ENCODE measurements at places on chromosomes 7 and 10.

DNA sequence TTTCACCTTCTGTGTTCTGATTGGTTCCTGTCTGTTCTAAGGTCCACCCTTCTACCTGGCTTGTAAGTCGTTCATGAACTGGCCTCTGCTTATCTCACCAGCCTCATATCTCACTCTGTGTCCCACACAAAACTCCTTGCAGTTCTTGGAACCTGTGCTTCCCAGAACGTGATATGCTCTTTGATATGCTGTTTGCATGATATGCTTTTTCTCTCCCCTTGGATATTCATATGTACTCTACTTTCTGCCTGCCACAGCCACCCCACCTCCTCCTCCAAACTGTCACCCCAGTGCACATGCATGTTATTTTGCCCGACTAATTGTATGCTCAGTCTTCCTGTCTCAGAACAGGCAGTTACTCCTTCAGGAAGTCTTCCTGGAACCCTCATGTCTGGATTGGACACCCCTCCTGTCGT lies 1.9 kb upstream of the ITPRIP start:
- DNase-seq: no peak

GRCh38 chr10:5446390-5446926 lies 34.1 kb downstream of the NET1 start:
- peak; percentile 70 for DNase-seq

DNA sequence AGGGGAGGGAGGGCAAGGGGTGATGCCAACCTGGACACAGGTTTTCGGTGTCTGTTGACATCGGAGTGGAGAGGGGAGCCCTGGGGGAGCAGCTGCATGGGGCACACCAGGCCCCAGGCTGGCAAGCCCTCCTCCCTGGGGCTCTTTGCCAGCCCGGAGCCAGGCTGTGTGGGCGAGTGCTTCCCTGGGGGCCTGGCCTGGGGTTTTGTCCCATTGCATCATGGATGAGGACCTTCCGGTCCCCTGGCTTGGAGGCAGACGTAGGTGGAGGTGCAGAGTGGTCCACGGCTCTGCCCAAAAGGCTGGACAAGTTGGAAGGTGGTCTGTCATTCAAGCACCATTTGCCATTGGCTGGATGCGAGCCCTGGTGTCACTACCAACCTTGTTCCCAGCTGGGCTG lies 34.8 kb downstream of the ZMIZ1 start:
- DNase-seq: no peak

GRCh38 chr7:93927585-93927984 lies 6.0 kb downstream of the GNG11 start:
- no peak for DNase-seq

- DNase-seq: peak; percentile 8
Measured at GRCh38 chr7:116180302-116180701, 30.0 kb upstream of the TES start.

- no peak for DNase-seq
Measured at GRCh38 chr7:12623223-12623622, 52.7 kb downstream of the SCIN start.

DNA sequence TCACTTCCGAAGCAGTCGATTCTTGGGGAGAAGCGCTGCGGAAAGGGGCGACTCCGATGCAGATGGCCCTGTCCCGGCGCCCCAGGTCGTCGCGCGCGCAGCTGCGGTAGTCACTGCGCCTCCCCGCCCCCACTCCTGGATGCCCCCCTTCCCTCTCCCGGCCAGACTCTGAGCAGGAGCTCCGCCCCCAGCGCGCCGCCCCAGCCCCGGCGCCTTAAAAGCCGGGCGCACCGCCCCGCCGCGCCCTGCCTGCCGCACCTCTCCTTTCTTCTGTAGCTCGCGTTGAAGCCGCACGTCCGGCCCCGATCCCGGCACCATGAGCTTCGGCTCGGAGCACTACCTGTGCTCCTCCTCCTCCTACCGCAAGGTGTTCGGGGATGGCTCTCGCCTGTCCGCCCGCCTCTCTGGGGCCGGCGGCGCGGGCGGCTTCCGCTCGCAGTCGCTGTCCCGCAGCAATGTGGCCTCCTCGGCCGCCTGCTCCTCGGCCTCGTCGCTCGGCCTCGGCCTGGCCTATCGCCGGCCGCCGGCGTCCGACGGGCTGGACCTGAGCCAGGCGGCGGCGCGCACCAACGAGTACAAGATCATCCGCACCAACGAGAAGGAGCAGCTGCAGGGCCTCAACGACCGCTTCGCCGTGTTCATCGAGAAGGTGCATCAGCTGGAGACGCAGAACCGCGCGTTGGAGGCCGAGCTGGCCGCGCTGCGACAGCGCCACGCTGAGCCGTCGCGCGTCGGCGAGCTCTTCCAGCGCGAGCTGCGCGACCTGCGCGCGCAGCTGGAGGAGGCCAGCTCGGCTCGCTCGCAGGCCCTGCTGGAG lies at the start of gene INA:
Gene INA (plus strand): TSS at position 243 of the 817 bp plus-strand sequence. CDS start 74 bp downstream, at position 317.
- DNase-seq: no peak

DNA sequence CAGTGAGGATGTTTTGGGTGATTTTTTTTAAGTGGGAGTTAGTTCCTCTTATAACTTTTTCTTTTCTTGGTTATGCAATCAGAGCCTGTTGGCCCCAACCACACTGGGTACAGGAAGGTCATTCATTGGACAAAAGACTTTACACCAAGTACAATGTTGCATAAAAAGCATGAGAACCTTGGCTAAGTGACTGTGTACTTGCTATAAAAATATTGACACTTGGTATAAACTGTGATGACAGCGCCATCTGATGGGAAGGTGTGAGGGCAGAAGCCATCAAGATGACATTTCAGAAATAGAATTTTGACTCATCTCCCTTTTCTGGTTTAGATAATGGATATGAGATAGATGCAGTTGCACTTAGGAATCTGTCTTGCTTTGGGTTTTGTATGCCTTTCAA lies 126.4 kb upstream of the CCDC6 start:
- peak; percentile 10 for DNase-seq

DNA sequence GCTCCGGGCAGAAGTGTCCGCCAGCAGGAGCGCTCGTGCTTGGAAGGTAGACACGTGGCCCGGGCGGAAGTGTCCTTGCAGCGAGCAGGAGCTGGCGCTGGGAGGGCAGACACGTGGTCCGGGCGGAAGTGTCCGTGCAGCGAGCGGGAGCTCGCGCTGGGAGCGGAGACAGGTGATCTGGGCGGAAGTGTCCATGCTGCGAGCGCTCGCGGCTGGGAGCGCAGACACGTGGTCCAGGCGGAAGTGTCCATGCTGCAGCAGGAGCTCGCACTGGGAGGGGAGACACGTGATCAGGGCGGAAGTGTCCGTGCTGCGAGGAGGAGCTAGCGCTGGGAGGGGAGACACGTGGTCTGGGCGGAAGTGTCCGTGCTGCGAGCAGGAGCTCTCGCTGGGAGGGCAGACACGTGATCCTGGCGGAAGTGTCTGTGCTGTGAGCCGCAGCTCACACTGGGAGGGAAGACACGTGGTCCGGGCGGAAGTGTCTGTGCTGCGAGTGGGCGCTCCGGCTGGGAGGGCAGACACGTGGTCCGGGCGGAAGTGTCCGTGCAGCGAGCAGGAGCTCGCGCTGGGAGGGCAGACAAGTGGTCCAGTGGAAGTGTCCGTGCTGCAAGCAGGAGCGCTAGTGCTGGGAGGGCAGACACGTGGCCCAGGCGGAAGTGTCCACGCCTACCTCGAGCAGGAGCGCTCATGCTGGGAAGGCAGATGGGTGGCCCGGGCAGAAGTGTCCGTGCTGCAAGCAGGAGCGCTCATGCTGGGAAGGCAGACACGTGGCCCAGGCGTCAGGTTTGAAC lies 41.1 kb upstream of the PRKAR1B start:
- DNase-seq: no peak

GRCh38 chr10:661597-662222 lies 27.8 kb downstream of the DIP2C start:
- no peak for DNase-seq

DNA sequence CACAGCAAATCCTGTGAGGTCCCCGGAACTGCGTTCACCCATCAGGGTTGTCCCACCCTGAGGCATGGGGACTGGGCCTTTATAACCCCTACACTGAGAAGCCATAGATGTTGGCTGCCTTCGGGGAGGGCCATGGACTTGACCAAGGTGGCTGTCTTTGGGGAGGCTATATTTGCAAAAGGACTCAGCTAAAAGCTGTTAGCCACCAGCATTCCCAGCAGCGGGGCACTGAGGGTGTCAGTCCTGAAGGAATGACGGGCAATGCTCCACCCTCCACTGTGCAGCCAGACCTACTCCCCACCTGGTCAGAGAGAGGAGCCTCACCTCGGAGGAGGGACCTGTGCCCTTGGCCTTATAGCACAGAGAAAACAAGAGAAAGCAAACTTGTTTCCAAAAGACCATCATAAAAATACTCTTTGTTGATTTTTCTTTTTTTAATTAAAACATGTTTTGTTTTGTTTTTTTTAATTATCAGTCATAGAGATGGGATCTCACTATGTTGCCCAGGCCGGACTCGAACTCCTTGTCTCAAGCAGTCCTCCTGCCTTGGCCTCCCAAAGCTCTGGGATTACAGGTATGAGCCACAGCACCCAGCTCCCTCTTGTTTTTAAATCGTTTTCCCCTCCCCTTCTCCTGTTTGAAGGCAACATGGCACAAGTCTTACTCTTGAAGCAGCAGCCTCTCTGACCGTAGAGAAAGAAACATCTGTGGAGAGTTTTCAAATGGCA lies 26.7 kb upstream of the CUX1 start:
- no peak for DNase-seq

- DNase-seq: no peak
Measured at GRCh38 chr10:66940965-66941364, 15.1 kb downstream of the LRRTM3 start.

DNA sequence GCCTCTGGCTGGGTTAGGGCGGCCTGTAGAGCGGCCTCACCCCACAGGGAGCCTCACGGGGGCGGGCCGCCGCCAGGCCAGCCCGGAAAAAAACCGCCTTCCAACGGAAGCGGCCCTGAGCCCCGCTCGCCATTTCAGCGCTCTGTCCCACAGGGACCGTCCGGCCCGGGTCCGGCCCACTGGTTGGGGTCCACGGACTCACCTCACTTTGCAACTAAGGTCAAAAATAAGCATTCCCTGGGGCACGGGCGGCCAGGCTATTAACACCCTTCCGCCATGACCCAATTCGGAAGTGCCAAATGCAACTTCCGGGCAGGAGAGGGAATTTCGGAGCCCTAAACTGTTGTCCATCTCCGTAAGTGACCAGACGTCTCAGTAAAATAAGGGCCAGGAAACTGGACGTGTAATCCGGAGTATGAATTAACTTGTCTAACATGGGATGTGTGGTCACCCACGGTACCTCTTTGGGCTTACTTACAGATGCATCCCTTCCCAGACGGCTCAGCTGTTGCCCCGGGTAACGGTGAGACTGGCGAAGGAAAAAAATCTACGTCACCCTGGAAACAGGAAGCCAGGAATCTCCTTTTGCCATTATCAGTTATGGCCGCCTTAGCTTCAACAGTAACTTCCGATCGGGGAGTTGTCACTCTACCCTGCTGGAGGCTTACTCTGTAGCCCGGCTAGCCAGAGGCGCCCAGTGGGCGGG lies at the start of gene BBIP1:
Gene BBIP1 (minus strand): TSS at position 538 of the 706 bp plus-strand sequence. CDS start 1,023 bp downstream, outside the sequence.
- DNase-seq: no peak

GRCh38 chr7:105205592-105206237 lies 183.0 kb downstream of the SRPK2 start:
- peak; percentile 32 for DNase-seq

DNA sequence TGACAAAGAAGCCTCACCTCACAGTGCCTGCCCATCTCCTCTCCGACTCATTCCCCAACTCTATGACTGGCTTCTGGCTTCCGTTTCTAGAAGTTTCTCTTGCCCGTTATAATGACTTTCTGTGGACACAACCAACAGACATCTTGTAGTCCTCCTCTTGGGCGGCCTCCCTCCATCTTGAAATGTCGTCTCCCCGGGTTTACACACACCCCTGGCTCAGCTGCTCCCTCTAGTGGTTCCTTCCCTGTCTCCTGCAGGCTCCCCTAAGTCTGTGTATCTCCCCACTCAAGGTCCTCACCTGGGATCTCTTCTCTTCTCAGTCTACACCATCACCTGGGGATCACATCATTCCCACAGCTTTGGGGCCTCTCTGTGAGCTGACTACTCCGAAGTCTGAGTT lies 123.4 kb upstream of the NEBL start:
- no peak for DNase-seq

GRCh38 chr7:24158975-24159374 lies 125.0 kb upstream of the NPY start:
- DNase-seq: no peak

- DNase-seq: no peak
Measured at GRCh38 chr10:7380704-7381241, 30.1 kb downstream of the SFMBT2 start.

GRCh38 chr10:129319934-129320333 lies 147.1 kb upstream of the MGMT start:
- no peak for DNase-seq

- no peak for DNase-seq
Measured at GRCh38 chr10:132145002-132145401, 41.7 kb upstream of the DPYSL4 start.

DNA sequence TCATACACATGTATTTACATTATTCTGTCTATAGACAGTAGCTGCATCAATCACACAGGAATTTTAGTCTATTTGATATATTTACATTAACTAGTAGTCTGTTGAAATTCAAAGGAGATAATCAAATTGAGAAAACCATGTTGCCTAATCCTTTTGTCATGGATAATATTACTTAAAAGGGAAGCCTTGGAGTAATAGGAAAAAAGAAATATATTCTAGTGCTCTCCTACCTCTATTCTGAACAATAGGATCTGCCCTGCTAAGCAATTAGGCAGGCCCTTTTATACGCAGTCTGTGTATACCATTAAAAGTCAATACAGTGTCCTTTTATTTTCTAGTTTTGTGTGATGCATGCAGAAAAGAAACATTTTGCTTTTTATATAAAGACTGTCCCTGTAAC lies 24.5 kb downstream of the UMAD1 start:
- DNase-seq: no peak

DNA sequence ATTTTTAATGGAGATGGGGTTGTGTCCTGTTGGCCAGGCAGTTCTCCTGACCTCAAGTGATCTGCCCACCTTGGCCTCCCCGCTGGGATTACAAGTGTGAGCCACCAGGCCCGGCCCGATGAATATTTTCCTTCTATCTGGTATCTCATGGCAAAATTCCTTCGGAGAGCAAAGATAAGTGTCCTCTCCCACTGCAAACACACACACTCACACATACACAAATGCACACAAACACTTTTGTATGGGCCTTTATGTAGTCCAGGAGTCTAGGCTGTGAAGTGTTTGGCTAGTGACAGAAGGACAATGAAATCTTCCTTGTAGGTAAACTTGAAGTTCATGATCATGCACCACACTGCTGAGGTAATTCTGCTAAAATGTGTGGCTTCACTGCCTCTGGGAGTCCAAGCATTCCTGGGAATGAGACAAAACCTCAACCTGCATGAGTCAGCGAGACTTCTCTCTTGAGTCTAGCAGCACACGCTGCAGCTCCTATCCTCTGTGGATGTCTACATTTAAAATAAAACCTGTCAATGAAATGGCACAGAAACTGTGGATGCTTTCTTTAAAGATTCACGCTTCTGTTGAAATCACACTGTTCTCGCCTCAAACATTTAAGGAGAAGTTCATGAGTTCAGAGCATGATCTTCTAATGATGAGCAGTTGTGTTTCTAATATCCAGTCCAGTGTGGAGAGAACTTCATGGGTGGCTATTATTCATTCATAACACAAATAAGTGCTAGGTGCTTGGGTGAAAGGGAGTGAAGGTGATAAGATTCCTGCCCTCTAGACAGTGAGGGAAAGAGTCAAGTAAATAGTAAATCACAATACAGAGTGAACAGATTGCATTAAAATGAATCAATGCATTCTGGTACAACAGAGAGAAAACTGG lies 96.5 kb downstream of the NRP1 start:
- DNase-seq: no peak
